ENCODE measurements at places on chromosomes 7 and 10.

GRCh38 chr7:2387897-2388636 lies 15.3 kb upstream of the CHST12 start:
- DNase-seq, result no peak

DNA sequence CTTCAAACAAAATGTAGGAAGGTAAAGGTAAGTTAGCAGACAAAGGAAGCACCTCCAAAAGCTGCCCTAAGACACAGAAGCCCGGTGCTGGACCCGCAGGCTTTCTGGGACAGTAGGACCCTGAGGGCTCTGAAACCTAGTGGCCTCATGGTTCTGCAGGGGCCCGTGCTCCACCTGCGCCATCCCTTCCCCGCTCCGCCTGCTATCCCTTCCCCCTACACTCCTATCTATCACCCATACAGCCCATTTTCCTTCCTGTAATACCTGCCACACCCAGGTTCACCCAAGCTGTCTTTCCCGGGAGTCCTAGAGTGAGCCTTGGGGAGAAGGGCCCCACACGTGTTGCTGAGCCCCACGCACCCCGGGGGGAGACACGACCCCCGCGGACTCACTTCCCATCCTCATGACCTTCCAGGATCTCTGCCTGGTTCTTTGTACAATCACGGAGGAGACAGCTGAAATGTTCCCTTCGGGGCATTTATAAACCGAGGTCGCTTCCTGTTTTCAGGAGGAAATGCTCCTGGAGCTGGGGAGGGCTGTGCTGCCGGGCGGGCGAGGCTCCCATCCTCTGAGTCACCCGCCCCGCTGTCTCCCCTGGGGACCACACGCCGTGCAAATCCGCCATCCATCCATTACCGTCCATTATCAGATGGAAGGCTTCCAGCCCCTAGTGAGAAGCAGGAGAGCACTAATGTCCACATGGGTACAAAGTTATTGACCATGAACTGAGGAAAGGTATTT lies 251.7 kb upstream of the PITRM1 start:
- no peak for DNase-seq

GRCh38 chr10:6473430-6473829 lies 106.6 kb downstream of the PRKCQ start:
- DNase-seq, result peak; percentile 87

GRCh38 chr10:45644527-45644926 lies 28.0 kb downstream of the ZFAND4 start:
- no peak for DNase-seq

DNA sequence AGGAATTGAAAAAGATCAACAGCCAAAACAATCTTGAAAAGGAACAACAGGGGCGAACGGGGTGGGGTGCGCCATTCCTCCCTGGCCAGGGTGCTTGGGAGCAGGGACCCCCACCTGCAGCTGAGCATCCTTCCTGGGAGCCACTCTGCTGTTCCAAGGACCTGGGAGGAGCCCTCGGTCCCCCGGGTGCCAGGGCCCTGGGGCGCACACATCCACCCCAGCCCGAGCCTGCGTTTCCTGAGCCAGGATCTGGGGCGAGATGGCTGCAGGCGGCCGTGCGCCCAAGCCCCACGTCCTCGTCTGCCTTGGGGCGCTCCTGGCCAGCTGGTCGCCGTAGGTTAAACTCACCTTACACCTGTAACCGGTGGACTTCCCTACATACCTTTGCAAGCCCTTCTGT lies 10.6 kb downstream of the AP3M1 start:
- no peak for DNase-seq

DNA sequence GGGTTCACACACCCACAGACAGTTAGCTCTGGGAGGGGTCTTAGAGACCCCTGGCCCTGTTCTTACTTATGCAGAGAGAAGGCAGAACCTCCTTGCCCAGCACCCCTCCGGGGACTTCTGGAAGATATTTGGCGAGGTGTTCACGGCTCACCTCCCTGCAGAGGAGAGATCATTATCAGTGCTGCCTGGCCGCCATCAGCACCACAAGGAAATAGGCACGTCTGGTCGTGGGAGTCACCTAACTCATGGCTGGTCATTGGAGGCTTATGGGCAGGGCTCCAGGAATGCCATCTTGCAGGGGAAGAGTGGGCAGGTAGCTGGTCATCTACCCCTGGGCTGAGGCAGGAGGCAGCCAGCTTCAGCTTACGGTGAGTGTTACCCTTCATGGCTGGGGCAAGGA lies 189.4 kb downstream of the RPS24 start:
- DNase-seq, result no peak

DNA sequence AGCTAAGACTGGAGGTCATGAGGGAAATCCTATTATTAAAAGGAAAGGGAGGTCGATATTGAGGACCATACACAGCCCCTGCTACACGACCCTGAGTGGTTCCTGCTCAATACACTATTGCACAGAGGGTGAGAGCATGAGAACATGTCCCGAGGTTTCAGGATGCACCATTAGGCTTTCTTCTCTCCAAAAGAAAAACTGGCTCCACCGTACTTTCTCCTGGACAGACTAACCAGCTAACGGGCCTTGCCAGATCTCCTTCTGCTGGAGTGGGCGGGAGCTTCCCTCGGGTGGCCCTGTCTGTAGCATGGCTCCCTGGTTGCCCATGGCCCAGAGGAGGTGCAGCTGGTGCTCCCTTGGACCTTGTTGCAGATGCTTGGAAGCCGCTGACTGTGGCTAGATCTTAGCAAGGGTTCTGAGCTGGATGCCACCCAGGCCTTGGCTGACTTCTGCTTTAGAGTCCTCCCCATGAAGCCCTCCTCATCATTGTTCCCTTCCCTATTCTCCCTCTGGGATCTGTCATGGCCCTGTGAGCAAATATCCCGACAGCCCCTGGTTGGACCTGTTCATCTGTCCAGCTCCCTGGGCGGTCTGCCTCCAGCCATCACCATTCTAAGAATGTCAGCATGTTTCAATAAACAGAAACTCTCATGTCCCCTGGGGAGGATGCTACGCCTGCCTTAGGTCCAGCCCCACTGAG lies 52.9 kb upstream of the SHH start:
- DNase-seq, result no peak

- no peak for DNase-seq
Measured at GRCh38 chr7:133945497-133945896, 181.6 kb upstream of the LRGUK start.

DNA sequence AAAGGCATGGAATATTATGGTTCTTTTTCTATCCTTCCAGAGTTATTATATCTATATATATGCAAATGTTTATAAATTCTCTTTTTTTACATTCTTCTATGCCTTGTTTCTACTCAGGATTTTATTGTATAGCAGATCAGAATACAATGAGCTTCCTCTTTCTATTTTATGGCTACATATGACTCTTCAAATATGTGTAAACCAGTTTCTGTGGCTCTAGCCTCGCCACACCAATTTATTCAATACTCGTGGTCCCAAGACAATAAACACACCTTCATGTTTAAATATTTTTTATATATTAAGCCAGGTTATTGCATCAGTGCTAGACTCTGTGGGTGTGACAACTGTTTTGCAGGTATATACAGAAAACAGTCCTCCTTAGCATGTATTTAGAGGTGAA lies 237.5 kb upstream of the MKLN1 start:
- DNase-seq, result no peak

DNA sequence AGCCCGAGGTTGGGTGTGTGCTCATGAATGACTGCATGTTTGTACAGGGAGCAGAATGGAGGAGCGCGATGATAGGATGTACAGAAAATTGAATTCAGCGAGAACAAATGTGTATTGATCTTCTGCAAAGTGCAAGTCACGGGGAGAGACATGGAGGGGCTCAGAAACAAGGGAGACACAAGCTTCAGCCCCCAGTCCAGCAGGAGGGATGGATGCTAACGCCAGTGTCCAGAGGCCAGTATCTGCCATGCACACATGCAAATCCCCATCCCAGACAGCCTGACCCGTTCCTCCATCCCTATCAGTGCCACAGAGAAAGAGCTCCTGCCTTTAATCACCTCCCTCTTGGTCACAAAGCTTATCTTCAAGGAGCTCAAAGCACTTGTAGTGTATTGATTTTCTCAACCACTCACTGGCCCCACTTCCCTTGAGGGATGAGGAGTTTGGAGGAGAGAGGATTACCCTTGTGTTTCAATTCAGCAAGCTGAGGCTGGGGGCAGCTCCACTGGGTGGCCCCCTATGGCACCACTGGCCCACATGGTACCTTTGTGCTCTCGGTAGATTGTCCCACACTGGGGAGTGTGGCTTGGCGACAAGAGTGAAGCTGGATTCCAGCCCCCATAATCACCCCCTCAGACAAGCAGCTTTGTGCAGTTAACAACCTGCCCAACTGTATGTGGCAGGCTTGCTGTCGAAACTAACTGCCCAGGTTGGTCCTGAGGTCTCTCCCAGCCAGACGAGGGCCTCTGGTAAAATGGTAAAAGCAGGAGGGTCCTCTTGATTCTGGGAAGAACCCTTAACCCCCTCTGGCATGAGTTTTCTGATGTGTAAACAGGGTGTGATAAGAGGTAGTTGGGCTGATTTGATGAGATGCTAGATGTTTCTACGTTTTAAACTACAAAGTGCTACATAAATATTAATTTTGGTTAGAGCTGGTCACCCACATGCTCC lies 151.6 kb upstream of the UNC5B start:
- DNase-seq, result no peak

GRCh38 chr10:69151984-69152383 lies 28.0 kb downstream of the VPS26A start:
- no peak for DNase-seq

- no peak for DNase-seq
Measured at GRCh38 chr10:62990126-62990525, 143.0 kb upstream of the NRBF2 start.

GRCh38 chr7:47711776-47712175 lies 129.9 kb upstream of the TNS3 start:
- no peak for DNase-seq

DNA sequence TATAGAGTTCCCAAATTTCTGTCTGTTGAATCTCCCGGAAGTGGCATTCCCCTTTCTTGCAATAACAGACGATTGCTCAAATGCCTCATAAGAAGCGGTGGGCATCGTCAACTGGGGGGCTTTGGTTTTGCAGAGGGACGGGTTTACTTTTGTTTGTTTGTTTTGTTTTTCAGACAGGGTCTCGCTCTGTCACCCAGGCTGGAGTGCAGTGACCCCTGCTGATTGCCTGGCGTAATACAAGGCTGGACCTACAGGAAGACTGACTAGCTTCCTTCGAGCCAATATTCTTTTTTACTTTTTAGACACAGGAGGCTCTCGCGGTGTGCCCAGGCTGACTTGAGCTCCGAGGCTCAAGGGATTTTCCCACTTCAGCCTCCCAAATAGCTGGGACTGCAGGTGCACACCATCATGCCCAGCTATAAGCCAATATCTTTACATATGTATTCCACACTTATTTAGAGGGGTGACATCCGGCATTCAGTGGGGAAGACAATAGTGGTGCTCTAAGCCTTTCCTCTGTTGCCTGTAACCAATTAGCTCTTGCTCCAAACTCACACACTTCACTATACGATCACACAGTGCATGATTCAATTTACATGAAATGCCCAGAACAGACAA lies 58.1 kb downstream of the FHIP2A start:
- peak; percentile 51 for DNase-seq

DNA sequence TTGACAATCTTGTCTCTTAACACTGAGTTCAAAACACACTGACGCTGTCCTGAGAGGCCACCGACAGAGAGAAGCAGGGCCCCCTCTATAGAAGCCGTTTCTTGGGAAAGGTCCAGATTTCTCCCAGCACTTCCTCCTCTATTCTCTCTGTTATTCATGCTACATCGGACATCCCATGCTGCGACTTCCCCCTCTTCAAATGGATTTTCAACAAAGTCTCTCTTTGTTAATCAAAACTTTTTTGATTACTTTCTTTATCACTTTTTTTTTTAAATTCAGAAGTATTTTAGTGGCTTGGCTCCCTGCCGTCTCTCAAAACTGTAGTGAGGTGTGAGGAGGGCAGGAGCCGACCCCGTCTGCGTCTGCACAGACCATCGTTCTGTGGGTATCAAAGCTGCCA lies 298.9 kb upstream of the PITRM1 start:
- no peak for DNase-seq

DNA sequence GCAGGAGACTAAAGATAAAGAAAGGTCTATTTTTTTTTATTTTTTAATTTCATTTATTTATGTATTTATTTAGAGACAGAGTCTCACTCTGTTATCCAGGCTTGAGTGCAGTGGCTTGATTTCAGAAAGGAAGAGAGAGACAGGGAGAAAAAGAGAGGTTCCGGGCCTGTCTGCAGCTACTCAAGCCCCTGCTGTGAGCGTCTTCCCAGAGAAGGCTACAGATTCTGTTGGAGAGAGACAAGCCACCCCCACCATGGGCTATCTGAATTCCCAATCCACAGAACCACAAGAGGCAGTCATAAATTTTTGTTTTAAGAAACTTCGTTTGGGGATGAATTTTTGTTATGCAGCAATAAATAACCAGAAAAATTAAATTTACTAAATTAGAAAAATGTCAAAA lies 68.1 kb downstream of the CALN1 start:
- DNase-seq, result no peak

DNA sequence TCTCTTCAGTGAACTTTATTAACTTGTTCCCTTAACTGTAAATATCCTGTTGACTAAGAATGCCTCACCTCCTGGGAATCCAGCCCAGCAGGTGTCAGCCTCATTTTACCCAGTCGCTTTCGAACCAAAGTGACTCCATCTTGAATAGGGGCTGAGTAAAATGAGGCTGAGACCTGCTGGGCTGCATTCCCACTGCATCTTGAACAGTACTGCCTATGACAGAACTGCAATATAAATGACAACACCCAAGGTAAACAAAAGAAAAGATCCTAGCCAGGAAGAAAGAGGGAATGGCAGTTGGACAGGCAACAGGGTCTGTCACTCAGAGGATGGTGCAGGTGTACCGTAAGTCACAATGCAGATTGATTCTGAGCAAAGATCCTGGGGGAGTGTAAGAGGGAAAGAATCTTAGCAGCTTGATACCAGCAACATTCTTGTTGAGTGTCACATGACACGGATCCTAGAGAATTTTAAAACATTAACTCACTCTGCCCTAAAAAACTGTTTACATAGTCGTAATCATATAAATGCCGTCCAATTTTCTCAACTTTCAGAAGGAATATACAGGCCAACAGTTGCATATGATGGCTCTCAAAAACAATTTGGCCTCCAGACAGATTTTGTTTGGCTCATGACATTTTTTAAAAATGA lies 4.4 kb upstream of the FAM107B start:
- DNase-seq, result no peak

DNA sequence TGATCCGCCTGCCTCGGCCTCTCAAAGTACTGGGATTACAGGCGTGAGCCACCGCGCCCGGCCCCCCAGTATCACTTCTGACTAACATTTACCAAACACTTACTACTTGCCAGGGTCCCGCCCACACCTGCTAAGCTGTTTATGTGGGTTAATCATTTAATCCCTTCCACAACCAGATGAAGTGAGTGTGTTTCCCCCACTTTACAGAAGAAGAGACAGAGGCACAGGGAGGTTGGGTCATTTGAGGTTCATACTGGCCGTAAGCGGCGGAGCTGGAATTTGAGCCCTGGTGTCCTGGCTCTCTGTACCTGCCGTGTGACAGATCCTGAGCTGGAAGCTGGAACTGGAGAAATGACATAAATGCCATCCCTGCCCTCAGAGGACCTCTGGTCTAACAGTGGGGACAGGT lies 15.1 kb upstream of the VPS37D start:
- DNase-seq, result no peak

DNA sequence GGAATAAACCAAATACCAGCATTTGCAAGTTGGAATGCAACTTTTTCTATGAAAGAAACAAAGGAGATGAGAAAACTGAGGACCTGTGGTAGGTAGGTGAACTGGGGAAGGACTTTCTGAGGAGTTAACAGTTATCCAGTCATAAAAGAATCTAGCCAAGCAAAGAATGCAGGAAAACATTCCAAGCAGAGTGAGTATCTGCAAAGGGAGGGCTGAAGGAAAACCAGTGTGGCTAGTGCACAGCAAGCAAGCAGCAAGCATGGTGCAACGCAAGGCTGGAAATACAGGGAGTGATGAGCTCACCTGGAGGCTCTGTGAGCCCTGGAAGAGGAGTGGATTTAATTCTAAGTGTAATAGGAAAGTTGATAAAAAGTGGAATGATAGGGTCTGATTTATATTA lies 44.0 kb downstream of the RTKN2 start:
- DNase-seq, result no peak

Measured in T-helper 1 cell (primary cell).